Midbrain (tissue), 1 donor: ENCODE measurements at places on chromosomes 4 and X.

DNA sequence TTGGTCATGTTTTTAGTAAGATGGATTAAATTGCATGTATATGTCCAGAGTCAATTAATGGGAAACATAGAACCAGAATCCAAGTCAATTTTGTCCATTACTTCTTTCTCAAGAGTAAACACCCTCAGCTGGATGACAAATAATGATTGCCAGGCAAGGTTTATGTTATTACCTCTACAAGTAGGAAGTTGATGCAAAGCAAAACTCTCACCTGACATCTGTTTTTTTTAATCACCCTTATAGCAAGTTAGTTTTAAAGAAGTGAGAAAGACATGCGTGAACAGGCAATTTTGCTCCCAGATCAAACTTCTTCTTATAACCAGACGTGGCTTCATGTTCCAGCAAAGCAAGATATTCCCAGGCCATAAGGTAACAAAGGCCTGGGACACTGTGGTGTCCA is 348.5 kb upstream of the FTHL17 start:
- DNase-seq: no peak

DNA sequence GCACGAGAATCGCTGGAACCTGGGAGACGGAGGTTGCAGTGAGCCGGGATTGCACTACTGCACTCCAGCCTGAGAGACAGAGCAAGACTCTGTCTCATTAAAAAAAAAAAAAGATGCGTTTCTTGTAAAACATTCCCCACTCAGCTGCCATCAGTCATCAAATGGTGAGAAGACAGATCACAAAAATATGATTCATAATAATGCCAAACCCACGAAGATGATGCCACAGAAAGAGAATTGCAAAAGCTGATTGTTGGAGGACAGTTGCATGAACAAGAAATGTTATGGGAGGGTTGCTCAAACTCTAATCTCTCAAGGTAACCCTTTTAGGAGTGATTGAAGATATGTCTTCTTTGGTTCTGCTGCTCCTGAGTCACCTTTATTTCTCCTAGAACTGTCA is 21.4 kb upstream of the SMIM14 start:
- DNase-seq: no peak

DNA sequence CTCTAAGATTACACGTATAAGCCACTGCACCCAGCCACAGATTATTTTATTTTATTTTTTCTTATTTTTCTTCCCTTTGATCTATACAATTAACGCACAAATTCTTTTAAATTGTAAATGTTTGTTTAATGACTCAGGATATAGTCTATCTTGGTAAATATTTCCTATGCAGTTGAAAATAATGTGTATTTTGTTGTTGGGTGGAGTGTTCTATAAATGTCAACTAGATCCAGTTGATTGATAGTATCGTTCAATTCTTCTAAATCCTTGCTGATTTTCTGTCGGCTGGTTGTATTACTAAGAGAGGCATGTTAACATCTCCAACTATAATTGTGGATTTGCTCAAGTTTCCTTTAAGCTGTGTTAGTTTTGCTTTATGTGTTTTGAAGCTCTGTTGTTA is 92.0 kb downstream of the TRAPPC11 start:
- DNase-seq: no peak

DNA sequence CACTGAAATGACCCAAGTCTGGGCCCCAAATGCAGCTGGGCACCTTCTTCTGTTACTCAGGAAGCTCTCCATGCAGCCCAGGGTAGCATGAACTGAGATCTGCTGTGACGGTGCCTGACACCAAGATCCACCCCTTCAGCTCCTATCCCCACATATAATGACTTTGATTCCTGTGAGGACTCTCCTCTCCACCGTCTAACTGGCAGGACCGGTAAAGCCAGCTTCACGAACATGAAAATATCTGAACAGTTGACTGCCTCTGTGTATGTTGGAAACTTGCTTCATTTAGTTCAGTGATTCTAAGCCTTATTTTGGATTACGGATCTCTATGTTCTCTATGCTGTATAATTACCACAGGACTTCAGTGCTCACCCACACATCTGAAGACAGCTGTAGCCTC is 115.5 kb upstream of the TMEM150C start:
- DNase-seq: no peak

DNA sequence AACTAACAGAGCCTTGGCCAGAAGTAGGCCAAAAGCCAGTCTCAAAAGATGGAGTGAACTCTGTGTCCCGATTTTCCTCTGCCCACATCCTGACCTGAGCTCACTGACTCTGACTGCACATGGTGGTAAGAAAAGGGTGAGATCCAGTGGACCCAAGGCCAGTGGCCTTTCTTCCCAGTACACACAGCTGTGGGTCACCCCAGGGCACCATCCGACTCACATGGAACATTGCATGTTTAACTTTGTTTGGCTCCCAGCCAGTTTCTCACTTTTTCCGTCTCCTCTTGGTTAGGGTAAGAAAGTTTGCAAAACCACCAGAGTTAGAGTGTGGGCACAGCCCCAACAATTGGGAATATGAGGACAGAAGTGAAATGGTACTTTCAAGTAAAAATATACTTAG is 69.8 kb downstream of the GAB1 start:
- DNase-seq: no peak

GRCh38 chr4:48538358-48538757 is 48.3 kb downstream of the ZAR1 start:
- no peak for DNase-seq
